ENCODE measurements at places on chromosomes 3 and 15. TPM values are rescaled to one million over a fixed set of nuclear protein-coding genes. Genes with fewer than 3 reads are reported as not detected.

The MINAR1 gene
- polyA plus RNA-seq, result 0.16 TPM

The RLBP1 gene
- not detected for polyA plus RNA-seq

The MAP1A gene
- 0.03 TPM for polyA plus RNA-seq

The ANKRD34C gene
- not detected for polyA plus RNA-seq

The KLHL6 gene
- 29.6 TPM for polyA plus RNA-seq

Measured in B cell (primary cell).